ENCODE measurements at places on chromosomes 1 and 21. TPM values are rescaled to one million over a fixed set of nuclear protein-coding genes. Genes with fewer than 3 reads are reported as not detected.
A peak's percentile ranks its signal among the peaks of the same experiment; 100 is the strongest.

GRCh38 chr21:33402001-33402979, 923 bp upstream of the IFNGR2 start:
- DNase-seq, result peak; percentile 88

- peak; percentile 84 for DNase-seq
These were observed 26.0 kb upstream of the BCL9 start for GRCh38 chr1:147515045-147515869.

DNA sequence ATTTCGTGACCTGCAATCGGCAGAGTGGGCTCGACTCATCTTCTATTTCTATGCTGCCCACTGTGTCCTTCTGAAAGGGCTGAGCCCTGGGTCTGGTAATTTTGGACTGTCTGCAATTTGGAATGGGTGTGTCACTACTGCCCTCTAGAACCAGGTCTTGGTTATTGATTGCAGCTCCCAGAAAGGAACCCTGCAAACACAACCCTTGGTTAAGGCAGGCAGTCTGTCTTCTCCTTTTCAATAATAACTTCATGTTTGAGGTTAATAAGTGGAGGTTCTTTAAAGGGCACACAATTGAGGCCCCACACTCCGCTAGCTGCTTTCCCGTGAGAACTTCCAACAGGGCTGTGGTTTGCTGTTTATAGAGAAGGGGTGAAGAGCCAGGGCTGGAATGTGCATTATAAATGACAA, 79.9 kb upstream of the LYST start:
- DNase-seq, result no peak

PLA2G2C gene
- not detected for polyA plus RNA-seq

GOLT1A gene
- polyA plus RNA-seq, result 7.0 TPM
